ENCODE measurements at places on chromosomes 1 and 21.

DNA sequence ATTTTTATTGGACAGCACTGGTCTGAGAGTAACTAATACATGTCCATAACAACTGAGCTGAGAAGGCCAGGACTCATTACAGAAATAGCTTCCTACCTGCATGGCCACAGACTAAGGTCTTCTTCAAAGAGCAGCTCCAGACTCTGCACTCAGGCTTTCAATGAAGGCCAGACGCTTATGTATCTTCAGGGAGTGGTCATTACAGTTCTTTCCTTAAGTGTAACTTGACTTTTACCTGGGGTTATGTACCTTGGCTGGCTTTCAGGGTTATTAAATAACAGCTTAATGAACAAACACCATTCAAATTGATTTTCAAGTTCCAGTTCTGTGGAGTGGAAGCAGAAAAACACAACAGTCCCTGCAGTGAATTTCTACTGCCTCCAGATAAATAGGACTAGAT is 23.8 kb upstream of the SLC22A15 start:
- no peak for DNase-seq

- DNase-seq = peak; percentile 65
Measured at GRCh38 chr1:245742896-245743295, 588.1 kb downstream of the KIF26B start.

DNA sequence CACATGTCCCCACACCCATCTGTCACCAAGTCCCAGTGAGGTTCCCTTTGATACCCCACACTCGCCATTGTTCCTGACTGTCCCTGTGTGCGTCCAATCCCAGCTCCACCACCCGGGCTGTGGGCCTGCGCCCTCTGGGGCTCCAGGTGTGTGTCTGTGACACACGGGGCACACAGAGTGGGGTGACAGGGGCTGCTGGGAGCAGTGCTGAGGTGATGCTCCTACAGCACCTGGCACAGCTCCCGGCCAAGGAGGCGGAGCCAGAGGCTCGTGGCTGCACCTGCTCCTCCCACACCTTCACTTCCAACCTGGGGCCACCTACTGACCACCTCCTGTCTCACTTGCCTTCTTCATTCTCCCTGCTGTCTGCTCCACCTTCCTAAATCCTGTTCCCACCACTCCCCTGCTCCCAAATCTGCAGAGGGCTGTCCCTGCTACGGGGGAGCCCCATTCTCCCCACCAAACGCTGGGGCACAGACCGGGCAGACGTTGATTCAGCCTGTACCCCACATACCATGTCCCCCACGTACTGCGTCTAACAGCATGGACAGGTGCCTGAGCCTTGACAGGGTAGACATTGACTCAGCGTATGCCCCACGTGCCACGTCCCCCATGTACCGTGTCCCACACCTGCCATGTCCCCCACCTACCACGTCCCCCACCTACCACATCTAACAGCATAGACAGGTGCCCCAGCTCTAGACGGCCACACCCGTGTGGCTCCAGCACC is 16.4 kb downstream of the WDR4 start:
- no peak for DNase-seq

DNA sequence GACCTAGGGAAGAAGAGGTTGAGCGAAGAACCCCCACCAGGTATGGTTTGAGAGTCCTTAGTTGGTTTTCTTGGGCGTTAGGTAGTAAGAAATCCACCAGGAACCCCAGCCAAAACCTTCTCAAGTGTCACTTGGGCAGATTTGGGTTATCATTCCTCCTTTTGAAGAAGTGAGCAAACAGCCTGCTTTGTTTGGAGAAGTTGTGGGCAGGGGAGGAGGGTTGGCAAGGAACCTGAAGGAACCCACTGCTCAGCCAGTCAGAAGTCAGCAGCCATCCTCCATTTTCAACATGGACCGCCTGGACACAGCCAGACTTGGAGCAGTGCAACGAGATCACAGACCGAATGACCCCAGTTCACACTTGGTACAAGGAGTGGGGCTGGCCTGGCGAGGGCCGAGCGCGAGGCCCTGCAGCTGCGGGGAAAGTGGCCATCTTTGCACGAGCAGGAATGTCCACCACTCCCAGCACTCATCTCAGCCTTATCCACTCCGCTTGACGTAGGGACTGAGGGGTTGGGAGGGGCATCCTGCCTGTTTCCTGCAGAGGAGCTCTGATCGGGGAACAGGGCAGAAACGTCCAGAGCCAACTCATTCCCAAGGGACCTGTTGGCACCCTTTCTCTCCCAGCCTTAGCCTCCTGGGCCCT is 7.2 kb downstream of the ADPRS start:
- DNase-seq = no peak

- no peak for DNase-seq
Measured at GRCh38 chr1:1946540-1946939, 27.5 kb upstream of the TMEM52 start.

GRCh38 chr1:167515461-167515860 is 2.9 kb downstream of the CD247 start:
- no peak for DNase-seq

GRCh38 chr1:36148821-36149236 is 457 bp downstream of the TRAPPC3 start:
- DNase-seq = no peak

- DNase-seq = no peak
Measured at GRCh38 chr21:40647706-40648105, 199.3 kb downstream of the DSCAM start.

DNA sequence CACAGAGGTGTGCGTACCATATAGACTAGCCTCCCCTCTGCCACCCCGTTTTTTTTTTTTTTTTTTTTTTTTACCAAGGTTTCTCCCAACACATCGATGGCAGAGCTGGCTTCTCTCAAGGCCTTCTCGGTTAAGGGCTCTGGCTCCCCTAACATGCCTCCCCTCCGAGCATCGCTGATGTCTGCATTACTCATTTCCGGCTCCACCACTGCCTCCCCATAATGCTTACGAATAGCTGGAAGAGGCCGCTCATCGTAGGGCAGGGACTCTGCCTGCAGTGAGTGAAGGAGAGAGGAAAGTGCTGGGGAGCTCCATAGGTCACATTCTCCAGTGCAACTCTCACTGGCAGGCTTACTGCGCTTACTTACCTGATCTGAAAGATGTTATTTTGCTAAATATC is 20.6 kb downstream of the CEP104 start:
- no peak for DNase-seq

DNA sequence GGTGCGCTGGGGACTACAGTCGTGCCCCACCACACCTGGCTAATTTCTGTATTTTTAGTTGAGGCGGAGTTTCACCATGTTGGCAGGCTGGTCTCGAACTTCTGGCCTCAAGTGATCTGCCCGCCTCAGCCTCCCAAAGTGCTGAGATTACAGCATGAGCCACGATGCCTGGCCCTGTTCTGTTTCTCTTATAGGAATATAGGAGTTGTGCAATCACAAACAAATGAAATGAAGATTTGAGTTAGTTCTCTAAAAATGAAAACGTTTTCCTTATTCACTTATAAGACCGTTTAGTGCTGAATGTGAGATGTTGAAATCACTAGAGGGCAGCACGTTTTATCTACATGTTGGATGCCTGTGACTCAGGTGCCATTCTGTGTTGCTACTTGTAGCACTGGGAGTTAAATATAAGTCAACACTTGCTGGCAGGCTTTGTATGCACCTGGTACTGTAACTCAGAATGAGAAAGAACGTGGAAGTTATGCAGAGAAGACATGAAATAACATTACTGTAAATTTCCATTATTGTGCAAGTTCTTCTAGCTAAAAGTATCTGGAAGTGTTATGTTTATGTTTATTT is 45.8 kb downstream of the MIGA1 start:
- DNase-seq = peak; percentile 71

GRCh38 chr1:146031476-146031875 is 9.9 kb upstream of the HJV start:
- no peak for DNase-seq

DNA sequence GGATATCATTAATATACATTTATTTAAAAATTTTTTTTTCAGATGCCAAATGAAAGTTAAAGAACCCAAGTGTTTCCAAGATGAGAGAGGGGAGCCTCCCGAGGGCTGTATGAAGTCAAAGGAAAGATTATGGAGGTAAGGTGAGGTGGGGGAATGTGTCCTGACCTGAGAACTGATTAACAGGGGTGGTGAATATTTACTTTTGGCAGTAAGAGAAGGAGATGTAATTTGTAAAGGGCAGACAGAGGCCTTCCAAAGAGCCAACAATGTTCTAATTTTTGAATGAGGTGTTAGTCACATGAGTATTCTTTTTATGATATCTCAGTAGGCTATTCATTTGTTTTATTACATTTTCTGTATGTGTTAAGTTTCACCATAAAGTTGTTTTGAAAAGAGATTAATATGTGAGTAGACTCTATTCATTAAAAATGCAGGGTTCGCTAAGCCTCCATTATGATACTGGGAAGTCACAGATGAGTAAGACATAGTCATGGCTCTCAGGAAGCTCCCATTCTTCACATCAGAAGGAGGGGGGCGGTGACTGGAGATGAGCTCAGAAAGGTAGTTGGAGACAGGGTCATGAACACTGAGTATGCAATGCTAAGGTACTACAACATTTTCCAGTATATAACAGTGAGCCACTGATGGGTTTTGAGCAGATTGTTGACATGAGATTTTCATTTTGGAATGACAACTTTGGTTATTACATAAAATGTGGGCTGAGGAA is 62.4 kb upstream of the TNFSF18 start:
- DNase-seq = peak; percentile 96

- DNase-seq = peak; percentile 56
Measured at GRCh38 chr1:204524986-204525385, 8.8 kb downstream of the MDM4 start.

- no peak for DNase-seq
Measured at GRCh38 chr21:41851090-41851790, 27.9 kb downstream of the PRDM15 start.

DNA sequence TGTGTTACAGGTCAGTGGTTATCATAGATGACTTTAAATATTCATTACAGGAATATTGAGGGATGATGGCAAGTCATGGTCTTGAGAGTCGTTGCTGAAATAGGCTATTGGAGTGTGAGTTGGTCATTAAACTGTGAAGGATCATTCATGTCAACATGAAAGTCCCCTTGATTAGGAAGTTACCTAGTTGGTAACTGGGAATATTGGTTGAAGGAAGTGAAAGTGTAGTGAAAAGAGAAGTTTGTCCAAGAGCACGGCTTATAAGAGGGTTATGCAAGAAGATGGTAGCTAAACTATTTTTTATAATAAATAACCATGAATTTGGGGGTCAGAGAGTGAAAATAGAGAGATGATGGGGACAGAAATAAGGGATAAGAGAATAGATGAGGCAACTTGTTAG is 16.9 kb downstream of the CRB1 start:
- no peak for DNase-seq

DNA sequence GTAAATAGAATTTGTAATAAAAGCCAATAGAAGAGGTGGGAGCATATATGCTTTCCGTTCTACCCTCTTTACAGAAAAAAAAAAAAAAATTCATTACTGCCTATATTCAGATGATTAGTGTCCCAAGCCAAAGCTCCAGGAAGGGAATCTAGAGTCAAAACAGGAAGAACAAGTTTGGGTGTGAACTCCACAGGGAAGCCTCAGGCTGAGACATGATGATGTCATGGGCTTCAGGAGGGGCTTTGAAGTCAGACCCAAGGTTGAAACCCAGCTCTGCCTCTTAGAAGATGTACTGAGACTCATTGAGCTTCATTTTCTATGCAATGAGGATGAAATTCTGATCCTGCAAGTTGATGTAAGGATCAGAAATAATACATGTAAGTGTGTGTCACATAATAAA is 250.0 kb upstream of the ADGRL2 start:
- DNase-seq = peak; percentile 40

DNA sequence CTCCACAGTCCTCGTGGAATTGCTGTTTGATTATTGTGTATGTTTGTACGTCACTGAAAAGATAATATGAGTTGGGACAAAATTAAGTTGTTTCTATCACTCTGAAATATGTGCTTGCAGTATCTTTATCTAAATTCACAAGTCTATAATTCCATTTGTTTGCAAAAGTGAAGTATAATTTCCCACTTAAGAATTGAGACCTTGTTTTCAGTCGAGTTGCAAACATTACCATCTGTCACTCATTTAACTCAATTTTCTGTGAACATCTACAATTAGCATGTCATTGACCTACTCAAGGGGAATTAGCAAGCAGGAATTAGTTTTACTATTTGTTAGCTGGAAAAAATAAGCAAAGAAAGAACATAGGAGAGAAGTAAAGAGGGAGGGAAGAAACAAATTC is 195.8 kb downstream of the TPR start:
- no peak for DNase-seq

DNA sequence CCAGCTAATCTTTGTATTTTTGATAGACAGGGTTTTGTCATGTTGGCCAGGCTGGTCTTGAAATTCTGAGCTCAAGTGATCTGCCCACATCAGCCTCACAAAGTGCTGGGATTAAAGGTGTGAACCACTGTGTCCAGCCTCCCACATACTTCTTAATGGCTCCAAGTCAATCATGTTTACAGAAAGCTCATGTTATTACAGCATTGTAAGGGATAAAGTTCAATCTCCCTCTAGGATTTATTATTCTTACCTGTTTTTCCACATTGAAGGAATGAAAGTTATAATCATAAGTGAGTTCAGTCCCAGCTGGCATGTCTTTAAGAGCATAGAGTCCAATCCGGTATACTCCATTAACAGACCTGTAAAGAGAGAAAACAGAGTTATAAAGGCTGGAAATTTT is 39.4 kb downstream of the RUSC1 start:
- DNase-seq = no peak

GRCh38 chr1:31669433-31669785 is 24.7 kb upstream of the PEF1 start:
- no peak for DNase-seq

- DNase-seq = peak; percentile 90
Measured at GRCh38 chr1:225652729-225653462, at the start of gene ENAH. ENAH (minus strand) TSS chr1:225653123; CDS start chr1:225652690, 433 bp downstream.

- DNase-seq = peak; percentile 42
Measured at GRCh38 chr1:32393832-32394140, 455 bp downstream of the BSDC1 start.

- DNase-seq = no peak
Measured at GRCh38 chr1:183061194-183061593, 38.0 kb downstream of the LAMC1 start.

DNA sequence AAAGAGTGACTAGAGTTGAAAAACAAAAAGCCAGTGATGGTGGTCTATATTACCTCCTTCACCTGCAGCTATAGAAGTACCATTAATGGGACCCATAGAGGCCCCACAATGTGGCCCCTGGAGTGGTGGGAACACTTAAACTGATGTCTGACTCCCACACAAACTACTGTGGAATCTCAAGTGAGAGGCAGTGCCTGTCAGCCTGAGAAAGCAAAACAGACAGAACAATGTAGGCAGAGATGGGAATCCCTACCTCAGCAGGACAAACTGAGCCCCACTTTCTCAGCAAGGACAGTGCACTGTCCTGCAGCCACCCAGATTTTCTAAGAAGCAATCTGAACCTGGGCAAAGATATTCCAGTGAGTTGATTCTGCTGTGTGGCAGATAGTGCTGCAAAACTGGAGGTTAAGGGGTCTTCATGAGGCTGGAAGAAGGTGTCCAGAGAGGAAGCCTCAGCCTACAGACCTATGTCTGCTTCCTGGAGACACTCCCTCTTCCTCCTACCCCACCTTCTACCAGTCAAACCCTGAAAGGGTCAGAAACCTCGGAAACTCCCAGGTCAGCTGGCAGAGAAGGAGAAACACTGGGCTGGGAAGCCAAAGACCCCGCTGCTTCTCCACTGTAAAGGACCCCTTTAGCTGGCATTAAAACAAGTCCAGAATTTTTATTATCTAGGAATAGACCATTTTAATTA is 228.7 kb downstream of the C1orf94 start:
- DNase-seq = no peak
